Sigmoid colon (tissue), 7 donors: ENCODE measurements at places on chromosomes 2 and 18. TPM values are rescaled to one million over a fixed set of nuclear protein-coding genes. Genes with fewer than 3 reads are reported as not detected.

Gene DSC2
- total RNA-seq = 2.1 TPM

DNA sequence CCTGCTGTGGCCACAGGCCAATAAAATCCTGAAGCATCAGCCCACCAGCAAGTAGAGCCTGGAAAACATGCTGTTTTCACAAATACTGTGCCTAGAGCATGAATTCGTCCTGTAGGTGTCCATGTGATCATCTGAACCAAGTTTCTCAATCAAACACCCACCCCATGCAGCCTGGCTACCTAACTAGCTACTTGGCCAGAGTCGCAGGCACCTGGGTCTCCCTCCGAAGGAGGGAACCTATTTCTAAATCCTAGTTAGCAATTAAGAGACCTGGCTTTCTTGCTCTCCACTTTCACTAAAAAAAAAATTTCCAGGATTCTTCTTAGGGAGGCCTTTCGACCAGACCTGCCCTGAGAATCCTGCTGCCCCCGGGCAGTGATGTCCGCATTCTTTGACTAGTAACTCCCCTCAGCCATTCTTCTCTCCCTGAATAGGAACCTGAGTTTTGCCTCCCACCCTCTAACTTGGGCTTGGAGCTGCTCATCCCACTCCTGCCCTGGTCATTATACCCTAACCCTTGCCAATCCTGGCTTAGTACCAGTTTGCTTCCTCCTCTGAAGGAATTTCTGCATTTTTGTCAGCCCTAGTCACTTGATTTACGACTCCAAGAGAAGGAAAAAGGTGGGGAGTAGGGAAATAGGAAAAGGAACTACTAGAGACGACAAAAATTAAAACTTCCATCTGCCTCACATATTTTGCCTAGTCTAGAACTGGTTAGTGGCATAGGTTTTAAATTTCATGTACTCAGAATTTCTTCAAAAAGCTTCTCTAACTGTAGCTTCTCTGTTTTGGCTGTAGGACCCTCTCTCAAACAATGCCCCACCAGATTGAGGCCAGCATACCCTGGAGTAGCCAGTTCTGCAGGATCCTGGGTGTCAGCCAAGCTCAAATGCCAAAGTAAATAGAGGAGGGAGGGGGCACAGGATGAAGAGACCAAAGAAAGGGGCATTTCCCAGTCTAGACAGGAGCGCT lies 25.4 kb upstream of the TANK start:
- H3K36me3 ChIP-seq = no peaks in the 10 kb centered on the region
- peak overlapping the region; percentile 66 for H3K27ac ChIP-seq
- no peak overlapping the region for H3K4me3 ChIP-seq
- no peaks in the 10 kb centered on the region for H3K4me1 ChIP-seq
- DNase-seq = no peak
- no peaks in the 10 kb centered on the region for H3K27me3 ChIP-seq

DNA sequence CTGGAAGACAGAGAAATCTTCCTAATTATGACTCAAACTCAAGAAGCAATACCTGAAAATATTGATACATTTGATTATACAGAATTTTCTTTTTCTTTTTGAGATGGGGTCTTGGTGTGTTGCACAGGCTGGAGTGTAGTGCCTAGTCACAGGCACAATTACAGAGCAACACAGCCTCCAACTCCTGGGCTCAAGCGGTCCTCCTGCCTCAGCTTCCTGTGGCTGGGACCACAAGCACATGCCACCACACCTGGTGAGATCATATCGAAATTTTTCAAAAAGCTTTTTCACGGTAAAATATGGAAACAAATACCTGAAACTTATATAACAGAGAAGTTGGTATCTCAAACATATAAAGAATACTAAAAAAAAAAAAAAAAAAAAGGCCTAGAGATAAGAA lies 27.9 kb downstream of the TGFBRAP1 start:
- DNase-seq = no peak
- H3K4me3 ChIP-seq = no peak overlapping the region
- peaks cover 13% of the 10 kb centered on the region for H3K36me3 ChIP-seq
- no peak overlapping the region for H3K27ac ChIP-seq
- no peaks in the 10 kb centered on the region for H3K27me3 ChIP-seq

DNA sequence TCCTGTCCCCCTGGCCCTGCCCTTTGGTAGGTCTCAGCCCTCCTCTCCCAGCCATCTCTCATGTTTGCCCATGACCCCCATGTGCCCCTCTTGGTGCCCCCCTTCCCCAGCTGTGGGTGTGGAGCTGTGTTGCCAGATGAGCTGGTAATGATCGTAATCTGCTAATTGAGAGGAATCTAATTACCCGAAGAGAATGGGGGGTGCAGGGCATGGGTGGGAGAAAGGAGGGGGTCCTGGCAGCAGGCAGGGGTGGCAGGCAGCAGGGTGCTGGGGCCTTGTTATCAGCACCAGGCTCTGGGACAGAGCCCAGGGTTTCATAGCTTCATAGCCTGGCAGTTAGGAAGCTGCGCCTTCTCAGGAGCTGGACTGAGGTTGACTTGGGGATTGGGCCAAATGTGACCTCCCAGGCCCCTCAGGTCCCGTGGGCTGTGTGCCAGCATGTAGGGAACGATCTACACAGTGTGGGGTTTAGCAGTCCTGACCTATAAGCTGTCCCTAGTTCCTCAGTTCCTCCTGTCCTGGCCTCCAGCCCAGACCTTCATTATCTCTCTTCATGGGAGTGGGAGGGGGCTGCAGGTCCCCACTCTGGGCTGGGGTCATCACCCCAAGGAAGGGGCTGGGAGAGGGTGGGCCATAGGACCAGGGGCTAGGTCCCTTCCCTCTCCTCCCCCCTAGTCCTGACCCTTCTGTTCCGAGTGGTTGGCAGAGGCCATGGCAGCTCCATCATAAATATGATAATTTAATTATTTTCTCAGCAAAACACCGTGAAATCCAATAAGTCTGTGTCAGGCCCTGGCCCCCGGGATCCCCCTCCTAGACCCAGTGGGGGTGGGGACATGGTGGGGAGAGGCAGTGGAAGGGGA lies 6.5 kb upstream of the ASIC4 start:
- H3K27me3 ChIP-seq = peaks cover 34% of the 10 kb centered on the region
- H3K4me3 ChIP-seq = no peak overlapping the region
- peaks cover 31% of the 10 kb centered on the region for H3K36me3 ChIP-seq
- no peaks in the 10 kb centered on the region for H3K4me1 ChIP-seq
- no peak for DNase-seq

DNA sequence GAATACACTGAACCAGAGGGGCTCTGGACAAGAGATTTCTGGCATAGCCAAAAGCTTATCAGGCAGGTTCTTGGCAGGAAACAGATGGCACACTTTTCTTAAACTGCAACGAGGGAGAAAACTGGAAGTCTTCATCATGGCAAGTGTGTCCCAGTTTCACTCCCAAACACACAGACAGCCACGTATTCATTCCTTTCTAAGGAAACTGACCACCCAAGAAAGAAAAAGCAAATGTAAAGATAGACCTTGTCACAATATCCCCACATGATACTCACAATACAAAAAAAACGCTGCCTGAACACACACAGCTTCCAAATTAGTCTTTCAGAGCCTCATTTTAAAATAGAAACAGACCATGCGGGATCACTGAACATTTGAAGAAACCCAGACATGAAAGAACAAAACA lies 40.6 kb upstream of the RTTN start:
- H3K27ac ChIP-seq = peak overlapping the region; percentile 74
- peak overlapping the region; percentile 2 for H3K4me3 ChIP-seq
- no peaks in the 10 kb centered on the region for H3K27me3 ChIP-seq
- DNase-seq = no peak

Gene TP53I3
- 3.6 TPM for total RNA-seq

Gene CPLX4
- not detected for total RNA-seq

GRCh38 chr18:24734058-24734457 lies 273.6 kb downstream of the HRH4 start:
- H3K4me1 ChIP-seq = no peaks in the 10 kb centered on the region
- no peaks in the 10 kb centered on the region for H3K36me3 ChIP-seq
- no peaks in the 10 kb centered on the region for H3K27me3 ChIP-seq
- no peak overlapping the region for H3K27ac ChIP-seq
- H3K4me3 ChIP-seq = no peak overlapping the region
